ENCODE measurements at places on chromosomes 6 and 20.

DNA sequence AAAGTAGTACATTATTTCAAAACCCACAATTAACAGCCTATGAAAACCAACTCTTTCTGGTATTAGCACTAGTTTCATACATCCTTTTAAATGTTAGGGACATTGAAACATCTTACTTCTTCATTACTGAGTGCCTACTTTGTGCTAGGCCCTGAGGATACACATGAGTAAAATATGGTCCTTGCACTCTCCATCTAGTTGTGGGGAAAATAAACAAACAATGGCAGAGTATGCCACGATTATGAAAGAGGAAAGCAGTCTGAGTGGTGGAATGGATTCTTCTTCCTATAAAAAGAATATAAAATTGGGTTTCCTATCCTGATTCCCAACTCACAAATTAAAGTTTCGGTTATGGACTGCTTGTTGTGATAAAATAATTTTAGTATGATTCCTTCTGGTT is 84.9 kb downstream of the ATXN1 start:
- no peak for DNase-seq

- no peak for DNase-seq
Measured at GRCh38 chr20:34305333-34306230, 2.4 kb upstream of the AHCY start.

DNA sequence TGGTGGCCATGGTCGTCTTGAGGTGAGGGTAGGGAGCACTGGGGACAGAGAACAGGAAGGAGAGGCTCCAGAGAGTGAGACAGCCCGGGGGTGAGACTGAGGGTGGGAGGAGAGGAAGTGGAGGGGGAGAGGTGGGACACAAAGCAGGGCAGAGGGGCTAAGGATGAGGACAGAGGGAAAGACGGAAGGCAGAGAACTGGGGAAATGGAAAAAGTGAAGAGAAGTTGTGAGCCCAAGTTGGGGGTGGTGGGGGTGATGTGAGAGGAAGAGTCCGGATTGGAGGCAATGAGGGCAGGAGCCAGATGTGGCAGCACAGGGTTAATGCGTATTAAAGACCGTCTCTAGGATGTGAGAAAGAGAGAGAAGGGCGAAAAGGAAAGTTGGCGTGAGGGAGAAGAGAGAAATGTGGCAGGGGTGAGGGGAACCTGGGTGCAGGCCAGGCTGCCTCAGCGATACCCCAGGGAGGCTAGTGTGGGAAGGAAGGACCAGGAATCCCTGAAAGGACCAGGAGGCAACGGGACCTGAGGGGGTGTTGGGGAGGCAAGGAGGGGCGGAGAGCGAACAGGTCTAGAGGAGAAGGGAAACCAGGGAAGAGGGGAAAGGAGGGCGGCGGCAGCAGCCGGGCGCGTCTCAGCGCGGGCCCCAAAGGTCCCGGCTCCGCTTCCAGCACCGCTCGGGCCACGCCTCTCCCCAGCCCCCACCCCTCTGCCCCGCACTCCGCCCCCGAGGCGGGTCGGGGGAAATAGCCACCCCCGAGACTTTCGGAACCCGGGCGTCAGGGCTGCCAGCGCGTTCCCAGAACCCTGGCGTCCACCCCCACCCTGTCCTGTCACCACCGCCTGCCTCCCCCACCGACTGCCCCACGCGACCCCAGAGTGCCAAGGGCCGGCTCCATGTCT is at the start of gene PPP1R18:
PPP1R18 (minus strand) TSS at position 637 of the 899 bp plus-strand sequence; CDS start at position 10, 627 bp downstream.
- DNase-seq = peak; percentile 69

GRCh38 chr20:43985121-43985520 is 70.5 kb downstream of the TOX2 start:
- no peak for DNase-seq

- DNase-seq = no peak
Measured at GRCh38 chr6:143999406-143999805, 8.7 kb downstream of the PLAGL1 start.

DNA sequence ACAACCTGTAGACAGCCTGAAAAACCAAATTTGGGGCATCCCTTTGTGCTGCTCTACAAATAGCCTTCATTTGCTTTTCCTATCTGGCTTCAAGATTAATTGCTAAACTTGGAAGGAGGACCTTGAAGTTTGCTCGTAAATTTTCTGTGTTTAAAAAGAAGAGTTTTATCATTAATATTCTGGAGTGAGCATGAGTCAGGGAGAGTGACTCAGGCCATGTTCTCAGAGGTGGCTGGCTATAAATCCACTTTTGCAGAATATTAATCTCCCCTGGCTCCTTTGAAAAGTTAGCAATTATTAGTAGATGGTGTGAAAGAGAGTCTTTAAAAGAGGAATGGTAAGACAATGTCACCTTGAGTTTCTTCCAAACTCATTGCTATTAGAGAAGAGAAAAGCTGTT is 91.0 kb downstream of the ANKEF1 start:
- DNase-seq = no peak

GRCh38 chr6:6386010-6386409 is 65.5 kb upstream of the F13A1 start:
- DNase-seq = no peak

DNA sequence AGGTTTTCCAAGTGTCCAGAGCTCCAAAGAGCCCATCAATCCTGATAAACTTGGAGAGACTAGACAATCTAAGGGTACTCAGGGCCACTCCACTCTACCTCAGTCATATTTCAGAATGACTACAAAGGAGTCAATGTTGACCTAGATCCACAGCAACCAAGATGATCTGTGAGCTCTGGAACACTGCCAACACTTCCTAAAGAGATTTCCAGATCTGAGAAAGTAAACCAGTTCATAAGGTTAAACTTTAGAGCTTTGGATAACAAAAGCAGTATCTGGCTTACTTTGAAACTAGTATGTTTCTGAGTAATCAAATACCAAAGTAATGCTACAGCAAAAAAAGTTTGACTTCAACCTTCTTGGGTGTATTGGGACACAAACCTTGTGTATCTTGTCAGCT is 122.7 kb downstream of the BTBD9 start:
- DNase-seq = no peak

GRCh38 chr6:33975661-33976436 is 170.0 kb downstream of the GRM4 start:
- no peak for DNase-seq

DNA sequence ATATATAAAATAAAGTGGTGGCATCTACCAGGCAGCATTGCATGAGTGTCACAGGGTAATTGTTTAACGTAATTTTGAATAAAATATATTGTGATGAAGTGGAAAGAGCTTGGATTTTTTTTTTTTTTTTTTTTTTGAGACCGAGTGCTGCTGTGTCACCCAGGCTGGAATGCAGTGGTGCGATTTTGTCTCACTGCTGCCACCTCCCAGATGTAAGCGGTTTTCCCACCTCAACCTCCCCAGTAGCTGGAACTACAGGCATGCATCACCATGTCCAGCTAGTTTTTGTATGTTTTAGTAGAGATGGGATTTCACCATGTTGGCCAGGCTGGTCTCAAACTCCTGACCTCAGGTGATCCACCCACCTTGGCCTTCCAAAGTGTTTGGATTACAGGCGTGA is 81.1 kb upstream of the SMIM8 start:
- no peak for DNase-seq

DNA sequence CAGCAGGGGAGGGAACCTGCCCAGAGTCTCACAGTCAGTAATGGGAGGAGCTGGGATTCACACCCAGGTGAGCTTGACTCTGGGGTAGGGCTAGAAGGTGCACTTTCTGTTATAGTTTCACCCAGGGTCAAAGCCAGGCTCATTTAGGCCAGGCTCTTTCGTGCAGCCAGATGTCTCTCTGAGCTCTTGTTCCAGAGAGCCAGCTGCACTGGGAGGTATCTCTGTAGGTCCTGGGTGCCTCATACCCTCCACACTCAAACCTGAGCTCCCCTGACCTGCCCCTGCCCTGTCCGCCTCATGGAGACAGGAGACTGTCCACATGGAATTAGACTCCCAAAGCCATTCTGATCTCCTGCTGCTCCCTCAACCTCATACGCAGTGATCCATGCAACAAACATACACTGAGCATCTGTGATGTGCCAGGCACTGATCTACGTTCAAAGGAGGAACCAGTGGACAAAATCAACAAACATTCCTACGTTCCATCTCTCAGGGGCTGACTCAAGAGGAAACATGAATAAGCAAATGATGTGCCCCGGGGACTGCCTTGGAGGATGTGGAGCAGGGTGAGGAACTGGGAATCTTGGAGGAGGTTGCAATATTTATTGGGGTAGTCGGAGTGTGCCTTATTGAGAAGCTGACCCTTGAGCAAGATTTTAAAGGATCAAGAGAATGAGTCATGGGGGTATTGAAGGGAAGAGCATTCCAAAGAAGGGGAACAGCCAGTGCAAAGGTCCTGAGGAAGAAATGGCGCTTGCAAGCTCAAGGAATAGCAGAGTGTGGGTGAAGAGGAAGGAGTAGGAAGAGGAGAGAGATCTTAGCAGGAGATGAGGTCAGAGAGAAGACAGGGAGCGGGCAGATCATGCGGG is 71.3 kb upstream of the TOX2 start:
- no peak for DNase-seq

DNA sequence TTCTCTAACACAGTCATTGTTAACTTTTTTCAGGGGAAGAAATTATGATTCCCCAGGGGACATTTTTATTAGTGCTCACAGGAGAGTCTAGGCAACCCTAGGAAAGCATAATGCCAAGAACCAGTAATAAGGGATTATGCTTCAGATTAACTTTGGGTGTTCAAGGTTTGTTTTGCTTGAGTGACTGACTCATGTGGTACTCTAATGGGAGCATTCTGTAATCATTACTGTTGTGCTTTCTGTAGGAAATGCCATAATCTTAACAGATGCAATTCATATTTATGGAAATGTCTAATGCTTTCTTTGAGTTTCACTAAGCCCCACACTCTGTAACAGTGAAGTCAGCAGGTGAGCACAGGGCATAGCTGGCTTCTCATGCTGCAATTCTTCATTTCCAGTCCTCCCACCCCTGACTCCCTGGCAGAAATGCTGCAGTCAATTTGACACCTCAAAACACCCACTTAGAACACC is 263.4 kb upstream of the MAN1A1 start:
- DNase-seq = no peak

GRCh38 chr6:170096803-170097504 is 193.9 kb downstream of the DLL1 start:
- peak; percentile 9 for DNase-seq

GRCh38 chr6:80223743-80224212 is 117.3 kb downstream of the BCKDHB start:
- no peak for DNase-seq

DNA sequence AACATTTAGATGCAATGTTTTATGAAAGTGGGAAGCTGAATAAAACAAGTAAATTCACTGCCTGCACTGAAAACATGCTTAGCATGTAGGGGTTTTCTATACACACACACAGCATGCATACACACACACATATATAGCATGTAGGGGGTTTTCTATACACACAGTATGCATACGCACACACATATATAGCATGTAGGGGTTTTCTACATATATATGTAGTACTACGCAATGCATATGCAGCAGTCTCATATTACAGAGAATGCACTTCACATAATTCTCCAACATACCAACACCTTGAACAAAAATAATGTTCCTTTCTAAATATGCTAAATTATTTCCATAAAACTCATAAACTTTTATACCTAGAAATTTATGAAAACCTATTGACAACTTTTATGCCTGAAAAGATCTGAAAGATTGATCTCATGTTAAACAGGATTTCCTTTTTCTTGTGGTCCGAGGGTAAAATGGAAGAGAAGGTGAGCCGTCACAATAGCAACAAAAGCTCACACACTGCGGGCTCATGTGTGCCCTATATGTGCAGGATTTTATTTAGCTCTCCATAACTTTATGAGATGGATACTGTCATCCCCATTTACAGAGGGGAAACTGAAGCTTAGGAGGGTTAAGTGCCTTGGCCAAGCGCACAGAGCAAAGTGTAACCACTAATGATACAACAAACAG is 81.9 kb upstream of the TULP1 start:
- DNase-seq = no peak

DNA sequence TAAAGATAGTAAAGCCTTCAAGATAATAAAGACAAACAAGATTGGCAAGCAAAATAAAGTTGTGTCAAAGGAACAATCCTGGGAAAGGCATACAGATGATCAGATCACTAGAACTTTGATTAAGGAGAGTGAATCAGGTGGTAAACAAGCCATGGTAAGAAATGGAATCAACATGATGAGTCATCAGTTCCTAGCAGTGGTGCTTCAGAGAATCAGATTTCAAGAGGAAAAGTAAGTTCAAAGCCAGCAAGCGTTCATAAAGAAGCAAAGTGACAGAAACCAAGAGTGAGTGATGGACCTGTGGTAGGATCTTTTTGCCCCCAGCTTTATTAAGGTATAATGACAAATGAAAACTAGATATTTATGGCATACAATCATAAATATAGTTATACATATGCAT is 340.4 kb downstream of the TPBG start:
- DNase-seq = no peak

DNA sequence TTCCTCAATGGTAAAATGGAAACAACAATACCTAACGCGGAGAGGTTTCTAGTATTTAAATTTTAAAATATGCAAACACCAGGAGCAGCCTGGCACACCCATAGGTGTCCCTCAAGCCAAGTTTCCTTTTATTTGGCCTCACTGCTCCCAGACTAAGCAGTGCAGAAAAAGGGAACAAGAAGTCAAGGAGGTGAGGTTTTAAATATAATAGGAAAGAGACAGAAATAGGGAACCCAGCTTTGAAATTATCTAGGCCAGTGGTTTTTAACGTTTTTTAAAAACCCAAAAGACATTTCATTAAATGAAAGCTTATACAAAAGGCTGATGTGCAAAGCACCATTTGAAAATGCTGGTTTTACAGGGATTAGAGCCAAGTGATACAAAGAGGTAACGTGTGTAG is 109.6 kb downstream of the SLC22A3 start:
- no peak for DNase-seq

DNA sequence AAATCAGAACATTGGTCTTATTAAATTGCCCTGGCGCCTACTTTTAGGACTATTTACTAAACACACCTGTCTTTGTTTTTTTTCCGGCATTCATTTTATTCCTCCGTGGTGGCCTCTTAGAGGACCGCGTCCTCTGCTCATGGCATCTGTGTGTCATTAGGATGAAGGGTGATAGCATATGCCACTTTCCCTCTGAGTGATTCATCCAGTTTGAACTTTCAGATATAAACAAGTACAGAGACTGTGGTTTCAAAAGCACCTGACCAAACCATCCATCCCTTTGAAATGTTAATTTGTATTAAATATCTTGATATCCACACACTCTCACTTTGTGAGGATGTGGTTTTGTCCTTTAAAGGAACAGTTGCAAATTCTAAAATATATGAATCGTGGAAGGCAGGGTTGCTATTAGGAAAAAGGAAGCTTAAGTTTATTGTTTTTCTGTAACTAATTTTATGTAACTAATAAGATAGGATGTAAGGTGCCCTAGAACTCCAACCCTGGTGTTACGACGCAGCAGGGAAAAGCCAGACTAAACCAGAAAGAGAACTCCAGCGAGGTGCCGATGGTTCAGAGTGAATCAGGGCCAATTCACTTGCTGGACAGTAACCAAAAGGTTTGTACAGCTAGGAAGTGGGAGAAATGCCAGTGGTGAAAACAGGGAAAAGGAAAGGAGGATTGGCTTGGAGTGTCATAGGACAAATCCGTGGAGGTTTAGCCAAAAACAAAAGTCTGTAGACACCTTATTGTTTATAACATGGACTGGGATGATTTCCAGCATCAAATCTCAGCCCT is 98.7 kb downstream of the SHLD1 start:
- DNase-seq = no peak

Measured in pancreas (tissue), 10 donors.